ENCODE measurements at places on chromosomes 7 and 10. TPM values are rescaled to one million over a fixed set of nuclear protein-coding genes. Genes with fewer than 3 reads are reported as not detected.
A peak's percentile ranks its signal among the peaks of the same experiment; 100 is the strongest.

- no peak for DNase-seq
Observed at GRCh38 chr7:25857376-25858067, 294.5 kb upstream of the NFE2L3 start.

Gene ENO4
- 0.19 TPM for total RNA-seq

DNA sequence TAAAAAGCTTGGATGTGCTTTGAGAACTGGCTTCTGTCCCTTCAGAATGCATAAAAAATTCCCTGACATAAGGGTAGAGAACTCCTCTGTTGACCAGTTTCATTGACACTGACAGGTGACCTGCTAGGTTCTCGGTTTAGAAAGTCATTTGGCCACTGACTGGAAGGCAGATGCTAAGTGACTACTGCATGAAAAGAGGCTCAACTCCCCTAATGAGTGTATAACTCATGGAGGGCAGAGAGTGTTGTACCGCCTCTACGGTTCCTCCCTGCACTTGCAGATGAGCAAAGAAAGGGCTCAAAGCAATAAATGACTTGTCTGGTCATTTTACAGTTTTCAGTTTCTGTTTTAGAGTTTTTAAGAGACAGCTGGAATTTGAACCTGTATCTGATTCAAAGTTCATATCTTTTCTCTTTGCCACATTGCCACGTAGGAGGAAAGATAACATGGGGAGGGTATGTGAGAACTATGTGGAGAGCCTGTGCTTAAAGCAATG lies 2.9 kb upstream of the FGL2 start:
- DNase-seq = peak; percentile 88

DNA sequence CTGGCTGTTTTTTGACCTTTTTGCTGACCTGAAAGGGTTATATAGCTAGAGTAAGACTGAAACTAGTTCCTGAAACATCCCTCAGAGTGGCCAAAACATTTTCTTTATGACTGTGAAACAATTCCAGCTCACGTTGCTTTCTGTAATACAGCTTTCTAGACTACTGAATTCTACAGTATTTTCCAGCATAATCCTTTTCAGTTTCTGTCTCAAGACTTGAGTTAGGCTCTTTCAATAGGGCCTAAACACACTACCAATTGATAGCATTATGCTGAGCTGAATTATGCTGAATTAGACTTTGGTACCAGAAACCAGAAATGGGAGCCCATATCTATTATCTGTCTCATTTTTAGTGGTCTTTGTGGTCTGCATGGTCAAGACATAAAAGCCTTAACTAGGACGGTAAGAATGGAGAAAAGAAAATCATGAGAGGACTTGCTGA lies 72.6 kb downstream of the EPDR1 start:
- no peak for DNase-seq

GRCh38 chr10:53489335-53490182 lies 717.0 kb upstream of the MBL2 start:
- no peak for DNase-seq

Data from myocyte (in vitro differentiated cells).